BE2C (cell line): ENCODE measurements at places on chromosomes 16 and 17.
A peak's percentile ranks its signal among the peaks of the same experiment; 100 is the strongest.

DNA sequence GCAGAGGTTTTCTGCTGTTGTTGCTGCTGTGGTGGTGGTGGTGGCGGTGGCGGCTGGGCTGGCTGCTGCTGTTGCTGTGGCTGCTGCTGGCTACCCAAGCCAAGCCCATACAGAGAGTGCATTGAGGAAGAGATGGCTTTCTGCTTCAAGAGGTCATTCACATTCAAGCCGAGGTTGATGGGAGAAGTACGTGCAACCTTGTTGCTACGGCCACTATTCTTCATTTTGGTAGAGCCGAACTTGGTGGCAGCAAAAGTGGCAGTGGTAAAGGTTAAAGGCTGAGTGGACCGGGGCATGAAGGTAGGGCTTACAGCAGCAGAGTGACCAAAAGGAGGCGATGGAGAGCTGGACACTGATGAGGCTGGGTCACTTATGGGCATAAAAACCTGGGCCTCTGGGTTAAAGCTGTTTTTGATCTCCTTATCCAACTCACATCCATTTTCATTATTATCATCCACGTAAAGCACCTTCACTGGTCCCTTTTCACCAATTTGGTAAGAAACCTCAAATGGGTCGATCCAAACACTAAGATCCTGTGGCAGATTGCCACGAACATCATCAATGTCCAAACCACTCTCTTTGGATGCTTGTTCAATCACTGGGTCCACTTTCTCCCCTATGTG, 2.8 kb downstream of the TOB1 start:
- peak; percentile 69 for DNase-seq

- no peak for DNase-seq
Measured at GRCh38 chr16:22659933-22660332, 149.2 kb downstream of the NPIPB5 start.

DNA sequence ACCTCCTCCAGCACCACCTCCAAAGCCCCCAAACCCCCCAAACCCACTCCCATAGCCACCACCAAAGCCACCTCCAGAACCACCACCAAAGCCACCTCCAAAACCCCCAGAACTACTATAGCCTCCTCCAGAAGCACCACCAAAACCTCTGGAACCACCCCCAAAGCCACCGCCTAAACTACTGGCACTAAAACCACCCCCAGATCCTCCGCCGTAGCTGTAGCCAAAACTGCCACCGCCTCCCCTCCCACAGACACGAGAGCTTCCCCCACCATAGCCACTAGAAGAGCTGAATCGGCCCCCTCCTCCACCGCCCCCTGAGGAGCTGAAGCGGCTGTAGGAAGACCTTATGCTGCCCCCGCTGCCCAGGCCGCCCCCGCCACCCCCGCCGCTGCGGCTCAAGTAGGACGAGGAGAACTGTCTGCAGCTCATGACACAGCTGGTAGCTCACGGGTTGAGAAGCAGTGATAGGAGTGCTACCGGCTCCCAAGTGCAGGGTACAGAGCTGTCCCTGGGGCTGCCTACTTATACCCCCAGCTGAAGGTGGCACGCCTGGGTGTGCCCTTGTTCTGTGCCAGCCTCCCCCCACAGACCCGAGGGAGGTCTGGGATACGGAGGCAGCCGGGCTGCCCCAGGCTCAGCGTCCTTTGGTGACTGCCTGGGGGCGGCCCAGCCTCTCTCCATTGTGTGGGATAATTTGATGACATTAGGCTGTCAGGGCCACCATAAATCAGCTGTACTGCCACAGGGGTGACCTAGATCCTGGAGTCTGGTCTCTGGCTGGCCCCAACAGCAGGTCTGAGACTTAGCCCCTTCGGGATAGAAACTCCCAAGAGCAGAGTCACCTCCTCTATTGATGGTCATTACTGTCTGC, at the start of gene KRT9:
Gene KRT9, minus strand, starts transcription at position 499 of the 874 bp plus-strand sequence. Its CDS starts 67 bp downstream, at position 432.
- peak; percentile 22 for DNase-seq

GRCh38 chr16:51630076-51630475, 479.0 kb upstream of the SALL1 start:
- DNase-seq, result no peak

DNA sequence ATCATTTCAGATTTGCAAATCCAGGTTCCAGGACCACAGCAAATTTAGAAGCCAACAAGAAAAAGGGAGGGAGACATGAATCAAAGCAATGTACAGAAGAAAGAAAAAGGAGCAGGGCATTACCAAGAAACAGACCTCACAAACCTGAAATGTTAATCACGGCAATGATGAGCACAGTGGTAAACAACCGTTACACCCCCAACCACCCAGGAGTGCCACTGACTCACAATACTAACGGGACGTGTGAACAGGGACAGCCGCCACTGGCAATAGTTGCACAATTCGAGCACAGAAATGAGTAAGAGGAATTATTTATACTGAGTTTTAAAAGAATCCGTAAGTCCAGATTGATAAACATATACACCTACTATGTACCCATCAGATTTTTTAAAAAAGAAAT, 13.8 kb downstream of the USP22 start:
- DNase-seq, result no peak

DNA sequence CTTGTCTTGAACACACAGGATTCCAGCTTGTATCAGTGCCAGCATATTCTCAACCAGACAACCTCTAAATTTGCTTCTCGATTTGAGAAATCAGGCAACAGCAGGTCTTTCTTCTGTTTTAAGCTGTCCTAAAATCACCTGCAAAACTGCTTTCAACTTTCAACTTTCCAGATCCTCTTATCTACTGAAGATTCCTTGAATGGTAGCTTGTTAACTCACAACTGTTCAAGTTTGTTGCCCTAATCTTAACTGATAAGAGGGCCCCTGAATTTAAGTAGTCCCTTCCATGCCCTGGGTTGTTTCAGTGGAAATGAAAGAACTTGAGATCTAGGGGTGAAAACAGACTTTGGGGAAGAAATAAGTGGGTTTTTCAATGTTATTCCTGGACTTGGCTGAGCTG, 57.2 kb downstream of the CHD9 start:
- DNase-seq, result no peak

DNA sequence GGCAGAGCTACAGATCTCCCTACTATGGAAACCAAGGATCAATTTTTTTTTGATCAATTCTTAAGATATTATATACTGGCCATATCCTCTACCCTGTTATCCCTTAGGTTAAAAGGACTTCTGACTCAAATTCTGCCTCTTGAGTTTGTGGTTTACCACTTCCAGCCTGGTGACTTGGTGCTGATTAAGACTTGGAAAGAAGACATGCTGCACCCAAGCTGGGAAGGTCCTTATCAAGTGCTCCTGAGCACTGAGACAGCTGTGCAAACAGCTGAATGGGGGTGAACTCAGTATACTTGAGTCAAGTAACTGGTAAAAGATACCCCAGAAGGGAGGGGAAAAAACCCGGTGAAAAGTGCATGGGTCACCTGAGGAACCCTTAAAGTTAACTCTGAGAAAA, 20.5 kb upstream of the SPACA3 start:
- no peak for DNase-seq

DNA sequence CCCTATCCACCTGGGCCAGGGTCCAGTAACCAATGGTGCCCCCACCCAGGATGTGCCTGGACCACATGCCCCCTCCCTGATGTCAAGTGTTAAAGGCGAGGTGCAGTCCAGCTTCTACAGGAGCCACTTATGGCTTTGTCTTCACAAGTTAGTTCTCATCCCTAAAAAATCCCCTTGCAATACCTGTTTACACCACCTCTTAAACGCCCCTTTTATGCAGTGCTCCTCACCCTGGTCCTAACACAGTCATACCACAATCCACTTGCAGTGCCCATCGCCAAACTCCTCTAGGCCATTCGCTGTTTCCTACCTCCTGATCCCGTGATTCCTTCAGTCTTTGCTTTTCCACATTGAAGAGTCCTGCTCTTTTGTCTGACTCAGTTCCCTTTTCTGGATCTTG, 7.1 kb downstream of the GLYR1 start:
- no peak for DNase-seq

DNA sequence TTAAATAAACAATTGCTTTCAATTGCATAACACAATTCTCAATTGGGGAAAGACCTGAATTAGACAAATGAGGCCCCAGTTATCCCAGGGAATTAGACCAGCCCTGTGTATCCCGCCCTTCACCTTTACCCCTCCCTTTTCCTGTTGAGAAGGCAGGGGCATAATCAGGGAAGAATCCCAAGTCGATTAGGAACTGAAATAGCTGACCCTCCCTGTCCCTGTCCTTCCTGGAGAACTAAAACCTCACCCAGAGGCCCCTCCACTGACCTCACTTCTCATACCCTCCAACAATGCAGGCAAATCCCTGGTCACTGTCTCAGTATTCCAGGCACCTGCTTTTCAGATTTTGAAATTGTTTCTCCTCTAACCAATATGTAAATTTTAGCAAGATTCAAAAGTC, 165.4 kb upstream of the CDH11 start:
- DNase-seq, result no peak

DNA sequence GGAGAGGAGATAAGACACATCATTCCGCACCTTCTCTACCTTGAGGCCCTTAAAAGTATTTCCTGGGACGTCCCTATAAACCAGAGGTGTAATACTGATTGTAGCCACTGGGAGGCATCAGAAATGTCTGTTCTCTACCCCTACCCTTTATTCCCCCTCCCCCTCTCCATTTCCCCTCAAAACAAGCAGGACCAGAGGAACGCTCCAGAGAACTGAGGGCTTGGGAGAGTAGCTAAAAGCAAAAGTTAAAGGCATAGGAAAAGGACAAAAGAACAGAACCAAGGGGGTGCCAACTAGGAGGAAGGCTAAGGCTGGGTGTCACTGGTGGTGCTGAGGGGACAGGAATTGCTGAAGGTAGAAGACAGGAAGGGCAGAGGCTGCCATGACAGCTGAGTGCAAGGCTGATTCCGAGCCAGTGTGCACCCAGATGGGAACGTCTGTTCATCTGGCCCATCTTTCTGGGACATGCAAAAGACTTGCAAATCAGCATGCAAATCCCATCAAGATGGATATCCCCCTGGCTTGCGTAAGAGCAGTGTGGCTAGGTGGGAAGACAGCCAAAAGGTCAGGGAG, 6.7 kb downstream of the CAMTA2 start:
- DNase-seq, result peak; percentile 51

DNA sequence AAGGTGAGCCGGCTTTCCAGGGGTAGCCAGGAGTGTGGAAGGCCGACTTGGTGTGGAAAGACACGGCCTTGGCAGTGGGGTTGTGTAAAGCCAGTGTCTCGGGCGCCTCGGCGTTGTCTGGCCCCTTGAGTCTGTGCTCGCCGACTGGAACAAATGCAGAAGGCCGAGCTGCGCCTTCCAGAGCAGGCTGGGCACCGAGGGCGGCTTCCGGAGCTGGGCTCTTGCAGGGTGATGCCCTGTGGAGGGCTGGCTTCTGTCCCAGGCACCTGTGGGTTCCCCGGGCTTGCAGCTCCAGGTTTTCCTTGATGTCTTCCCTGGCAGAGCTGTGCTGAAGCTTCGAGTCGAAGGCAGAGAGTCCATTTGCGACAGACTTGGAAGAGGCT, 8.0 kb downstream of the ZNF750 start:
- DNase-seq, result no peak

DNA sequence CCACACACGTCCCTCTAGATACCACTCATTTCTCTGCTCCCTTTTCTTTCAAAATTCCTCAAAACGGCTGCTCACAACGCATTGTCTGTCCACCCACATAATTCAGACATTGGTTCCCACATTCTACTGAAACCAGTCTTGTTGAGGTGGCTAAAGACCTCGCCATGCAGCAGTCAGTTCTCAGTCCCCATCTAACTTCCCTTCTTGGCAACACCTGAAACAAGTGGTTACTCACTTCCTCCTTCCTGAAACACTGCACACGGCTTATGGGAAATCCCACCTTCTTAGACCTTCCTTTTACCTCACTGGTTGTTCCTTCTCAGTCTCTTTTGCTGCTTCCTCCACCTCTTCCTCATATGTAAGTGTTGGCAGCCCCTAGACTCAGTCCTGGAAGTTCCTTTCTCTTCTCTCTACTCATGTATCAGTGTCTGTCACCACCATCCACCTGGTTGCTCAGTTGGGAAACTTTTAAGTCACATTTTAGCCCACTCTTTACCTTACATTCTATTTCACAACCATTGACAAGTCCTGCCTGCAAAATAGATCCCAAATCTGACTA, 277.1 kb downstream of the CEP112 start:
- no peak for DNase-seq

GRCh38 chr17:75313941-75314551, 24.8 kb upstream of the SLC25A19 start:
- no peak for DNase-seq

GRCh38 chr16:87017371-87018012, 299.7 kb downstream of the C16orf95 start:
- no peak for DNase-seq

GRCh38 chr17:82238472-82239201, 9.8 kb downstream of the SLC16A3 start:
- DNase-seq, result peak; percentile 24

DNA sequence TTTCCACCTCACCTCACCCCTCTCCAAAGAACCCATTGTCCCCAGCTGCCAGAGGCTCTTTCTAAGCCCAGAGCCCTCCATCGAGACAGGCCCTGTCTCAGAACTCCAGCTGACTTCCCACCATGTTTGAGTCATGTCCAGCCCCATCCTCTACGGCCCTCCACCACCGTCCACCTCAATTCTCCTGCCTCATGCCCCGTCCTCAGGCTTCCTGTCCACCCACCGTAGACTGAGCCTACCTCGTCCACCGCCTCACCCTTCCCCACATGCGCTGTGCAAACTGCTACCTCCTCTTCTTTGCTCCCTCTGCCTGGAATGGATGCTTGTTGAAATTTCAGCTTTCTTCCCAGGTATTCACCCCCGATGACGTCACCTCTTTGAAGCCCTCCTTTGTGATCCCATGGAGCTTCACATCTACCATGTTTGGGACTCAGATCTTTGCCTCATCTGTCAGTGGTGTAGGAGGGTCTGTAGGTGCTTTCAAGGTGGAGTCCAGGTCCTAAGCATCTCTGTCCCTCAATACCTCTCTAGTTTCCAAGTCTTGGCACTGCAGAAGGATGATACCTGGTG, 149.0 kb downstream of the MRM1 start:
- DNase-seq, result no peak

DNA sequence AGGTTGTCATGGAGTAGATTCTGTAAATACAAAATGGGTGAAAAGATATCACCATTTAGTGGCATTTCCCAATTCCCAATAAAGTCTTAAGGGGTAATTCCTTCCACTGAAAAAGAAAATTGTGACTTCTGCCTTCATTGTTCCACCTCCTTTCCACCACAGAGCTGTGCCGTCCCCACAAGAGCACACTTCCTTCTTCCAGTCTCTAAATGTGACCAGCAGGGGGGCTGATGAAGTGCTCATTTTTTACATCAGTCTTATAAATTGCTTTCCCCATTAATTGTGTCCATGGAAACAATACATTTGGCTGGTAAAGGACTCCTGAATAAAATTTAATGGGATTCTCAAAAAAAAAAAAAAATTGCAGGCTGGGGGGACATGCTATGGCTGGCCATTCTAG, 260.8 kb upstream of the PSMD7 start:
- DNase-seq, result peak; percentile 15
